ENCODE measurements at places on chromosomes 3 and 15.

DNA sequence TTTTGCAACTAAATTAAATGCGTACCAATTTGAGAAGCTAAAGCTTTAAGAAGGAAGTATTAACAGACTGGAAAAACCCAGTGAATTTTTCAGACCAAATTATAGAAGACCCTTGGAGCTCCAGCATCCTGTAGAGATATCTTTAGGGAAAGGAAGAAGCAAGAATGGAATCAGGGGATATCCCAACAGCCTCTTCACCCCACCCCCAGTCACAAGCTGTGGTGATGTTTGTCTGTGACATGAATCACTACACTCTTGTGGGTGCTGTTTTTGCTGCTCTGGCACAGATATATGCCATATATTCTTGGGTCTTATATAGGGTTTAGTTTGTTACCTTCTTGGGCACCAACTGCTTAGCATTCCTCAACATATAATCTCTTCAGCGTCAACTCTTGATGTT, 78.5 kb upstream of the BCL6 start:
- DNase-seq: no peak

GRCh38 chr3:120177151-120177550, 82.9 kb upstream of the GSK3B start:
- no peak for DNase-seq

GRCh38 chr3:121362035-121362734, 183.6 kb downstream of the POLQ start:
- no peak for DNase-seq

- no peak for DNase-seq
These were observed 8.5 kb upstream of the IREB2 start for GRCh38 chr15:78429477-78429876.

GRCh38 chr3:73141525-73141924, 80.1 kb downstream of the EBLN2 start:
- DNase-seq: no peak

All from stimulated activated CD8-positive, alpha-beta memory T cell treated with anti-CD3 and anti-CD28 coated beads, Interleukin-7, amount 100 ng/mL, for 4 hours (primary cell).